ENCODE measurements at places on chromosomes 6 and 20.

GRCh38 chr6:73606428-73606827 is 47.4 kb downstream of the SLC17A5 start:
- DNase-seq = no peak

DNA sequence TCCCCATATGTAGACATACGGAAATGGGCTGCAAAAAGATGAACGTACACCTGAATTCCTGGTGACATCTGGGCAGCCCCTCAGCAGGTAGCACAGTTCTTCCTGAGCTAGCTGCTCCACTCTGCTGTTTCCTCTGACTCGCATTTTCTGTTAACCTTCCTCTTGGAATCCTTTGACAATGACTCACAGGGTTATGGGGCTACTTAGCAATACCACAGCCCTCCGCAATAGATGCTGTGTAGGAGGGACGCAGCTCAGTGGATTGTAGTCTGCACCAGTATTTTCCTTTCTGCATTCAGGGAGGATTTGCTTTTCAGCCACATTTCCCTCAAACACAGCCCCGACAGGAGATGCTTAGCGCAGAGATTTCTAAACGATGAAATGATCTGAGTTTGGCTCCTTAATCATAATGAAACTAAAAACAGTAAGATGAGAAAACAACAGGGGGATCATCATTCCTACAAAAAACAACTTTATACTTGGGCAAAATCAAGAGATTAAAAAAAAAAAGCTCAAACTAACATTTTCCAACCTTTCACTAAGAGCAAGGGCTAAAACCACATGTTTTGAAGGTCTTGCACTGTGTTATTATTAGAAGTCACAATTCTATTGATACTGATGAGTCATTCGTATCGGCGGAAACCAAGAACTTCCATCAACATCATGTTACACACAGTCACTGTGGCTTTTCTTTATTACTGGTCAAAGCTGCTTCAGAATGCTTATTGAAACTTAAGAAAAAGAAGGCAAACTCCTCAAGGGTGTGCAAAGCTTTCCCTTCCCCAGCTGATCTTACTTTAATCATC is 12.2 kb downstream of the BACH2 start:
- DNase-seq = no peak

DNA sequence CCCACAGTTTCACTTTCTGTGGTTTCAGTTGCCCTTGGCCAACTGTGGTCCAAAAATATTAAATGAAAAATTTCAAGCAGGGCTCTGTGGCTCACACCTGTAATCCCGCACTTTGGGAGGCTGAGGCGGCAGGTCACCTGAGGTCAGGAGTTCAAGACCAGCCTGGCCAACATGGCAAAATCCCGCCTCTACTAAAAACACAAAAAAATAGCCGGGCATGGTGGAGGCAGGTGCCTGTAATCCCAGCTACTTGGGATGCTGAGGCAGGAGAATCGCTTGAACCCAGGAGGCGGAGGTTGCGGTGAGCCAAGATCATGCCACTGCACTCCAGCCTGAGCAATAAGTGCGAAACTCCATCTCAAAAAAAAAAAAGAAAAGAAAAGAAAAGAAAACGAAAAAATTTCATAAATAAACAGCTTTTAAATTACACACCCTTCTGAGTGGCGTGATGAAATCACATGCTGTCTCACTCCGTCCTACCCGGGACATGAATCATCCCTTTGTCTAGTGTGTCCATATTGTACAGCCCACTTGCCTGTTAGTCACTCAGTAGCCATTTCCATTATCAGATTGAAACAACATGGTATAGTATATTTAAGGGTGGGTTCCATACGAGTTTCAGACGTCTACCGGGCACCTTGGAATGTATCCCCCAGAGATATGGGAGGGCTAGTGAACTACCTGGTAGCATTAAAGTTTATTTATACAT is 11.7 kb downstream of the PTPRK start:
- no peak for DNase-seq

- DNase-seq = no peak
Observed at GRCh38 chr6:73388433-73388799, 6.2 kb upstream of the DDX43 start.

DNA sequence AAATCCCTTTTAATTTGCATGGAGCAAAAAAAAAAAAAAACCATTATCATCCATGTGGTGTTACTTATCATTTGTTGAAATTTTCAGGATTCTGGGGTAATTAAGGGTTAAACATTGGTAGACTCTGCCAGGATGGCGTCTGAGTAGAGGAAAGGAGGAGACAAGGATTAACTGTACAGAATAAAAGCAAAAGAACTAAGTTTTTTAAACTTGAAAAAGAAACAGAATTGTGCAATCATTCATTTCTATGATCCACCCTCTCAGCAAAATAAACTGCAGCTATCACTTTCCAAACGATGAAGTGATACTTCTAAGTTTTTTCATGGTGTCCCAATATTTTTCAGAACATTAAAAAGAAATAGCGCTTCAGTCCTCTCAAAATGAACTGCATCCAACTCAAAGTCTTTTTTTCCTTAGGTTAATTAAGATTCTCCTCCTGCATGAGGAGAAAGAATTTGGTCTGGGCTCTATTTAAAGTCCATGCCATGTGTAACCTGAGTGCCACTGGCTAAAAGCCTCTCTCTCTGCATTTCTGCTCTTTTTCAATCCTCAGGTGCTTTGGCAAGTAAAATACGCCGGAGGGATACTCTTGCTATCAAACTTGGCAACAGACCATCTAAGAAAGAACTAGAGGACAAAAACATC is 69.5 kb upstream of the LTV1 start:
- no peak for DNase-seq

GRCh38 chr20:46690219-46691106 is 1.2 kb upstream of the TP53RK start:
- no peak for DNase-seq

DNA sequence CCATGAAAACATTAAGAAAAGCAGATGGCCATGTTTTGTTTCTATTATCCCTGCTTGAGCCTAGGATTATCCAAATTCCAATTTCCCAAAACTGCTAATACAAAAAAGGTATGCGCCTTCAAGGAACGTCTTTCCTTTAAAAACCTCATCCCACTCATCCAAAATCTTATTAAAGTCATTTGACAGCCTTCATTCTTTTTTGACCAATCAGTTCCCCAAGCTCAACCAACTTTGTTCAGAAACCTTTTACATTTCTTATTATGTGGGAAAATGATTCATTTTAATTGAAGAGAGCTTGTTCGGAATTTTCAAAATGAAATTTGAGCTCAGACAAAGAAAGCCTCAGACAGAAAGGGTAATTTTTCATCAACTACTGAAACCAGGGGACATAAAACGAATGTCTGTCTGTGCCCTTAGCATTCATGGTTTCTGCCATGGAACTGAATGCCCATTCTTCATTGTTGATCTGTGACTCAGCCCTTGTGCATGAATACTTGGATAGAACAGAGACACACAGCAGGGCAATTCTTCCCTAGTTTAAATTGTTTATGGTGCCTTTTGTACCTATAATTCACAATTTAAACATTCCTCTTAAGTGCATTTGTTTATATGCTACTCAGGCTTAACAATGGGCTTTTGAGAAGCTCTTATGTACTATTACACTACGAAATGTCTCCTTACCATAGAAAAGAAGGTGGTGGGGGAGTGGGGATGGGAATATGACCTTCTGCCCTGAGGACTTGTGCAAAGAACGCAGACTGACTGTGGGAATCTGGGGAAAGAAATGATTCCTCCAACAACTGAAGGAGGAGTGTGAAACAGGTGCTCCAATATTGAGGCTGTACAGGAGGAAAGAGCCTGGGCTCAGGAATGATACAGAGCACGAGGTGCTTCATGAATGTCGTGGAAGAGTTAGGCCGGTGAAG is 49.8 kb upstream of the ERVFRD-1 start:
- DNase-seq = no peak

DNA sequence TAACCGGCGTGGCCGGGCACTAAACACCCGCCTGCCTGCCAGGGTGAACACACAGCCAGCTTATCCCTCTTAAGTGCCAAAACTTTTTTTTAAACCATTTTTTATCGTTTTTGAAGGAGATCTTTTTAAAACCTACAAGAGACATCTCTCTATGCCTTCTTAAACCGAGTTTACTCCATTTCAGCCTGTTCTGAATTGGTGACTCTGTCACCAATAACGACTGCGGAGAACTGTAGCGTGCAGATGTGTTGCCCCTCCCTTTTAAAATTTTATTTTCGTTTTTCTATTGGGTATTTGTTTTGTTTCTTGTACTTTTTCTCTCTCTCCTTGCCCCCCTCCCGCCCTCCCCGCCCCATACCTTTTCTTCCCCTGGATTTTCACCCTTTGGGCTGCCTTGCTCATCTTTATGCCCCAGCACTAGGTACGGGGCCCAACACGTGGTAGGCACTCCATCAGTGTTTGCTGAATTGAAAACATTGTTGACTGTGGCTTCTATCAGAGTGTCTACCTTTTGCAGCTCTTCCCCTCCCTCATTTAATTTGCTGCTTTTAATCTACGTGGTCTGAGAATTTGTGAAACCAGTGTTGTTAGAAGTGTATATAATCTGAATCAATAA is 1.5 kb downstream of the ZCCHC3 start:
- no peak for DNase-seq

- no peak for DNase-seq
Observed at GRCh38 chr6:105493736-105494135, 90.9 kb upstream of the PREP start.

DNA sequence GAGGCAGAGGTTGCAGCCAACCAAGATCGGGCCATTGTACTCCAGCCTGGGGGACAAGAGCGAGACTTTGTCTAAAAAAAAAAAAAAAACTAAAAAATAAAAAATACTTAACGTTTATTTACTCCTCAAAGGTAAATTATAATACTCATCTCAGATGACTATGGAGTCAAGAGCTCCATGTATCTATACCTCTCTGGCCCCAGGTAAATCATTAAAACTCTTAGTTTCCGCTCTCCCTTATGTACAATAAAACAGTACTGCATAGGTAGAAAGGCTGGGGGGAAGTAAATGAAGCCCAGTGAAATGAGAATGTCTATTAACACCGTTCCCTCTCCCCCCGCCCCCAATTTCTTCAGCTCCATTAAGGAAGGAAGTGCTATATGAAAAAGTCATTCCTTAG is 1.2 kb downstream of the SRSF12 start:
- DNase-seq = no peak

DNA sequence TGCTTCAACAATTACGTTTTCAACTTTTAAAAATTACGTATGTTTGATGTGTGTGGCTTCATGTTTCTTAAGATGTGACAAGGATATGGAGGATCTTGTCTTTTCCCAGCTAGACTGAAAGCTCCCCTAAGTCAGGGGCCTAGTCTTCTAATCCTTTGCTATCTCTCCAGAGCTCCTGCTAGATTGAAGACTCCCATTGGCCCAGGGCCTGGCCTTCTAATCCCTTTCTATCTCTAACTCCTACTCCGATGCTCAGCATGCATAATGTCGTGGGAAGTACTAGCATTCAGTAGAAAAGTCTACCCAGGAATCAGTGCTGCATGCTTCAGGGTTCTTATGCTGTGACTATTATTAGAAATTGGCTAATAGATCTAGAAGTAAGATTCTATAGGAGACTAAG is 144.8 kb upstream of the SUPT3H start:
- no peak for DNase-seq

GRCh38 chr6:33770124-33770832 is 18.7 kb downstream of the LEMD2 start:
- DNase-seq = no peak
